ENCODE measurements at places on chromosomes 2 and 18.

DNA sequence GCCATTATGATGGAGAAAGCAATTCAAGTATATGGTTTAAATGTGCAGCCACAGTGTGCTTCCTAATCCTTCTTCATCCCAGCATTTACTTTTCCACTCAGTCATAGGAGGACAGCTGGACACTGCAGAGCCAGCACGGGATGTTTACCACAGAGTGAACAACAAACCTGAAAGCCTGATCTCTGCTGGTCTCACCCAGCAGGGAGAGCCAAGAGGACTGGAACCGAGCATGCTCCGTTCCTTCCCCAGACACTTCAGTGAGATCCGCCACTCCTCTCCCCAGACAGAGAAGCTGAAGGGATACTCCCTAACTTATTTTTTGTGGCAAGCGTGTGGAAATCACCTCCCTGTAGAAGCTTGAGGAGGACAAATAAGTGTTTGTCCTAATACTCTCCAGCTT, 23.2 kb upstream of the GORASP2 start:
- DNase-seq: no peak

DNA sequence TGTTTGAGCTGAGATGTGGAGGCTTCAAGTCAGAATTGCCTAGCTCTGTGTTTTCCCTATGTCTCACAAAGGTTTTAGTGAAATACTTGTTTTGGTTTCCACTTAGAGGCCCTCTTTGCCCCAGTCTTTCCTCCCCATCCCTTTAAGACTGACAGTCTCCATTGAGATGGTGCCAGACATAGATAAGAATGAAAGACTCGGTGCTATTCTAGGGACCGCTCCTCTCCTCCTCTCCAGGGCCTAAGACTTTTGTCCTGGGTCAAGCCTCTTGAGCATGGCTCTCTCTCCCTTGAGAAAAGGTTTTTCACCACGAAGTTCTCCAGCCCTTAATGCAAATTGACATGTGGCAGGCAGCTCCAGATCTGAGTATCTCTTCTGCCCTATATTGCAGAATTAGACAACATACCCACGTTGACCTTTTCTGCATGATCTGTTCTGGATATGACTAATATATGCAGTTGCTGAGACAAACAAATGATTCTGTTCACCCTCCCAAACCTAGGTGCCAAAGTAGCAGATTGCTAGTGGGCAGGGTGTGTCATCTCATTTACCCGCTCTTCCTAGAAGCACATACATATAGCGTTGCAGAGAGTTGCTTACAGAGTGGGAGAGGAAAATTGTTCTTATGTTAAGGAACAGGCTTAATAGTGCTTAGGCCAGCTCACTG, 47.5 kb upstream of the ACSL3 start:
- no peak for DNase-seq

DNA sequence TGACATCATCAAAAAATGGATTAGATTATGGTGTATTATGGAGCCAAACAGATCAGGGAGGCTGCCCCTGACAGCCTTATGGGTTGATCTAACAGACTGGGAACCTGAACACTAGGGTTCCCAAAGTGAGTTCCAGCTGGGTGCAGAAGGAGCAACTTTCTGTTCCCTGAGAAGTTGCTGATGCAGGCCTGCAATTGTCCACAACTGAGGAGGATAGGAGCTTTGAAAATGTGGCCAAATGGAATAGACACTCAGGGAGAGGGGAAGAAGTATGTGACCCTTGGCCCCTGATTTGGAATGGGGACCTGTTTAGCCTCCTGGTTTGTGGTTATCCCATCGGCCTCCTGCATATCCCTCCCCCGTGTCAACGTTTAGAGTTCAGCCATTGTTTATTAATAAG, 262.2 kb upstream of the SKOR2 start:
- DNase-seq: no peak

DNA sequence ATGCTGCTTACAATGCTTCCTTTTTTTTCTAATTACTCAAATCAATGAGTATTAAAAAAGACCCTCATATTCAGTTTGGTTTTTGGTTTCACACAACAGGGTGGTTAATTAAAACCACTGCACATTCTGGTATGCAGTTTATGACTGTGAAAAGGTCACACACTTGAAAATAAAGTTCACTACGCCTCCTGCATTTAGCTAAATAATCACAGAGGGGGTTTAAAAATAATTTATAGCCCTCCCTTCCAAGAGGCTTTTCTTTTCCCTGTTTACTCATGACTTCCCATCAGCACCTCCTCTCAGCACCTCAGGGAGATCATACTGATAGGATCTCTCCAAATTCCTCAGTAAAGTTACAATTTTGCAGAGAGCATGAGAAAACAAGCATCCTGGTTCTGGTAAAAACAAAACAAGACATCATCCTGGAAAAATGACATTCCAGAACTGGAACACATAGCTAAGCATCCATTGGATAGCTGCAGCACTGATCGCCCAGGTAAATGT, 129.5 kb upstream of the TMEM200C start:
- DNase-seq: no peak

DNA sequence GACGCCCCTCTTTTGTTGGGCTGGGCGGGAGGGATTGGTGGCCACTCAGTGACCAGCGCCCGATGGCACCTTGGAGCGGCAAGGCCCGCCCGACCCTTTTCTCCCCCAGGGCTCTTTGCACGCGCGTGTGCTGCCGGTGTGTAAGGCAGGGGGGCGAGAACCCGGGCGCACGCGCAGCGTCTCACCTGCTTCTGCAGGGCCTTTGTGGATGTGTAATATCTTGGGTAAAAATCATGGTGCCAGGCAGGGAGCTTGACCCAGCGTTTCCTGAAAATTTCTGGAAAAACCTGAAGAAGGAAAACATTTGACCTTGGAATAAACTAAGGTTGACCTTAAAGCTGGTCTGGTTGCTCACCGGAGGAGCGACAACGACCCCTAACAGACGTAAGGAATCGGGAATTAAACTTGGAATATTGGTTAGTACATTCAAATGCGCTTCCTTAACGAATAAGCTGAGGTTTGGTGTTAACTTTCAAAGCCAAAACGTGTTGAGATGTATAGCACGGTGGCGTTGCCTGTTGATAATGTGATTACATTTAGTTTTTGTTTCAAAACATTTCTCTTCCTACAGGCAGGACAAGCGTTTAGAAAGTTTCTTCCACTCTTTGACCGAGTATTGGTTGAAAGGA, 438 bp downstream of the HSPE1 start:
- DNase-seq: no peak

DNA sequence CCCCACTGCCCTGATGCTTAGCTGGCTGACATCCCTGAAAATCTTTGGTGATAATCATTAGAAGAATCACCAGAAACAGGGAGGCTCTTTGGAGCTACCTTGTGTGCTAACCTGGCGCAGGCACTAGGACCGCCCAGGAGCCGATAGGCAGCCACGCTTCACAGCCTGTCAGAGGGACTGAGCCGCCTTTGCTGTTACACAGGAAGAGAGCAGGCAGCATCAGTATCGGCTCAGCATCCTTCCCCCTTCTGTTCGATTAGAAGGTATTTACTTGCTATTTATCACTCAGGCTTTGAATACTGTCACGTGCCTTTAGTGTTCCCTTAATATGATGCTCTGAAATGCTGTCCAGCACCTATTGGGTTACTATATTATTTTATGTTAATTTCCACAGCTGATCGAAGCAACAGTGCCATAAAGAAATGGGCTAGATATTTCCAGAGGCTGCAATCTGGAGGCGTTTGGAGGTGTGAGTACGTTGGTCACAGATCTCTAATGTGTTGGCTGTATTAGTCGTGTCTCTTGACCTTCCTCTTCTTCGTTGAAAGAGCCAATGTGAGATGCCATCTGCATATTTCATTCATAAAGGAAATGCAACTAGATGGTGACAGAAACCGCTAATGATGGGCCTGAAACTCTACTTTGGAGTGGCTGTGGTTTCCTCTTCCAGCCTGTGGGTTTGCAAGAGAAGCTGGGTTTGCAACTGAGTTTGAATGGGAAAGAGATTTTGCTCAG, 110.4 kb upstream of the RAB27B start:
- DNase-seq: no peak

- DNase-seq: no peak
Observed at GRCh38 chr2:177281400-177282180, 17.1 kb upstream of the NFE2L2 start.

DNA sequence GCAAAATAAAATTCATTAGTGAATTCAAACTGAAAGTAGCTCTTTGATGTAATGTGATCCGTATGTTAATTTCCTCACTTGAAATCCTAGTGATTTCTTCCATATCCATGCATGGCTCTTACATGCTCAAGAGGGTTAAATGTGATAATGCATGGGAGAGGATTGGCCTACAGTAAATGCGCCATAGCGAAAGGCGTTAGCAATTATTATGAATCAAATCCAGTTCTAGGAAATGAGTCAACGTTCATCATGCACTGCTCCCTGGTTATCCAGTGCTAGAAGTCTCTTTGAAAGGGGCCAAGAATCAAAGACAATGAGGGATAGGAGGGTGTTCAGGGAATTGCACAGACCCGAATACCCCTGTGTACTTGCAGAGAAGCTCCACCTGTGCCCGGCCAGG, 101.4 kb upstream of the RASGRP3 start:
- no peak for DNase-seq

GRCh38 chr18:79389689-79390088, 6.0 kb upstream of the NFATC1 start:
- no peak for DNase-seq

DNA sequence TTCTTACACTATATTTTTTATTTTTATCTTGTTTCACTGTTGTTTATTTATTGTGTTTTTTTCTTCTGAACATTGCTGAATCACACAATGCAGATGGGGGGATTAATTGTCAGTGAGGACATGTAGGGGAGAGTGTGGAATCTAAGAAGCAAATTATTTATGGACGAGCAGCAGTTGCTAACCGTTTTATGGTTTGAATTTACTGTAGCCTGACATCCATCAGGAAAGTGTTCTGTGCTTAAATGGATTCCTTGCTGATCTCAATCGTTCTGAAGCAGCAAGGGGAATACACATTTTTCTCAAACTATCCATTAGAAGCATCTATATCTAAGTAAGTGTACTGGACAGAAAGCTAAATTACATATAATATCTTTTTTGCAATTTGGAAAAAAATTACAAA, 119.5 kb downstream of the CD8B2 start:
- no peak for DNase-seq

DNA sequence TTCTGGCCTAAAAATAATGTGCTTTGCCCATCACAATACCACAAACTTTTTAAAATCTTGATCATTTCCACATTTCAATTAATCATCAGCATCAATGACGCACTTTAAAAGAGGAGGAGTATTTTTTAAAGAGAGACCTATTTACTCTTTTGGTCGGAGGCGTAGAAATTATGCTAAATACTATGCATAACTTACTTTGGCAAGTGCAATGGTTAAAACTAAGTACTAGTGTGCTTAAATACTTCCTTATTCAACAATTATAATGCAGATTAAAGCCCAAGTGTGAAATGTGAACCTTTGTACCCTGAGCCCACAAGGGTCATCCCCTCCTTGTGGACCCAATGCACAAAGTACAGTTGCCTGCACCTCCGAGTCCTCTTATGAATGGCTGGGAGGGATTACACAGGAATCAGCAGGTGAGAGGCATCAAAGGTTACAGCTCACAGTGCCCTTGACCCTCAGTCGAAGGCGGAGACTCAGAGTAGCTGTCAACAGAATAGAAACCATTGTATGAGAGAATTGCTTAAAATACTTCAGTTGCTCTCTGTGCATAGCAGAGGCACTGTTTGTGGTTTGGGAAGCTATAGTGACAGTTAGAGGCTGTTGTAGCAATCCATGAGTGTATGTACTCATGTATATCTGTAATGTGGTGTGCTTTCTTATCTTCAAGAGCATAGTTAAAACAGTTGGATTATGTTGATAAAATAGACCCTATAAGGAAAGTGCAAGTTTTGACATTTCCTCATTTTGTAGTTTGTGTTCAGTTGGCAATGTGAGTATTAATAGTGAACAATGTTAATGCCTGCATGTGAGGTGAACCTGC, 151.7 kb upstream of the ITGA4 start:
- no peak for DNase-seq

- DNase-seq: no peak
Observed at GRCh38 chr2:37544591-37545031, 126.8 kb downstream of the CDC42EP3 start.

- DNase-seq: no peak
Observed at GRCh38 chr2:59622599-59623308, 930.7 kb downstream of the BCL11A start.

GRCh38 chr2:43948370-43948769, 47.4 kb downstream of the LRPPRC start:
- no peak for DNase-seq

GRCh38 chr18:59954241-59954640, 54.4 kb downstream of the PMAIP1 start:
- DNase-seq: no peak

DNA sequence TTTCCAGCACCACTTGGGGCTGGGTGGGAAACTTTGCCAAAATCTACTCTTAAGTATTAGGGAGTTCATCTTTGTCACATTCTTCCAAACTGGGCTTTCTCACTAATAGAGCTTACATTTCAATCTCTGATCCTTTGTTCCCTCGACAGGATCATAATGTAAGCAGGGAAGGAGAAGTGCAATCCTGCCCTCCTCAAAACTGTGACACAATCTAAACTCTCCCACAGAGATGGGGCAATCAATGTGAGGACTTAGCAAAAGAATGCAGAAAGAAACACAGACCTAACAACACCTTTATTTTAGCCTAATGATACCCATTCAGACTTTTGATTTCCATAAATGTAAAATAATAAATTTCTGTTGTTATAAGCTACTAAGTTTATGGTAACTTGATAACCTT, 40.8 kb downstream of the DSEL start:
- DNase-seq: no peak

- DNase-seq: no peak
Observed at GRCh38 chr2:134271758-134272157, 17.9 kb downstream of the MGAT5 start.

DNA sequence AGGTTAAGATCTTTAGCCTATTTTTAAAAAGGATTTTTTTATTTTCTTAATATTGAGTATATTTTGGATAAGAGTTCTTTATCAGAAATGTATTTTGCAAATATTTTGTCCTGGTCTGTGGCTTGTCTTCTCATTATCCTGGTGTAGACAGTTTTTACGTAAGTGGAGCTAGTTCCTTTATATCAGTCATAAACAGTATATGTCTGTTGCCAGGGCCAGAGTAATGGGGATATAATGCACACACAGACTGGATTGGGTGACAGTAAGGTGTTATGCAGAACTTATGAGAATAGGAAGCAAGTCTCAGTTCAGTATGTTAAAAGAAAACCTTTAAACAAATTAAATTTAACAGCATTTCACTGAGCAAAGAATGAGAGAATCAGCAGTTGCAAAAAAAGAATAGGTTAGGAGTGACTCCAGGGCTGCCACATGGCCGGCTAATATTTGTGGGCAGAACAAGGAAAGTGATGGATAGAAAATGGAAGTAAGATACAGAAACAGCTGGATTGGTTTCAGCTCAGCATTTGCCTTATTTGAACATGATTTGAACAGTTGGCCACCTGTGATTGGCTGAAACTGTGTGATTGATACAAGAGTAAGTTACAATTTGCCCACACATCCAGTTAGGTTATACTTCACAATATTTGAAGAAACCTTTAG, 61.1 kb upstream of the ZNG1B start:
- no peak for DNase-seq

DNA sequence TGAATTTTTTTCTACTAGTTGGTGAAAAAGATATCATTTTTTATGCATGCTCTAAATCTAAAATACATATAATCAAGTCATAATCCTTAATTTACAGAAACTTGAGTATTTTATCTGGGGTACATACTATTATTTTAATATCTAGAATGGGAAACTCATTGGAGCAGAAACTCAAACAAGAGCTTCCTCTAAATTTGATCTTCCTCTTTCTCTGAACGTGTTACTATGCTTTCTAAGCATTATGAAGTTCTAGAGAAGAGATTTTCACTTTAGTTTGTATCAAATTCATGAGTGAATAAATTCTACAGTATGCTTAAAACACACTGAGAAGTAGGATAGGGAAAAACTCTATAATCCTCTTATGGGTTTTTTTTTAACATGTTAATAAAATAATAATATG, 20.6 kb upstream of the SLC38A11 start:
- DNase-seq: no peak
